Astrocyte (in vitro differentiated cells and primary cell): ENCODE measurements at places on chromosomes 7 and 10. TPM values are rescaled to one million over a fixed set of nuclear protein-coding genes. Genes with fewer than 3 reads are reported as not detected.
A peak's percentile ranks its signal among the peaks of the same experiment; 100 is the strongest.

- no peak overlapping the region for H3K27ac ChIP-seq
- no peaks in the 10 kb centered on the region for H3K27me3 ChIP-seq
- no peak for DNase-seq
- H3K36me3 ChIP-seq, result no peaks in the 10 kb centered on the region
- H3K4me1 ChIP-seq, result no peaks in the 10 kb centered on the region
Observed at GRCh38 chr10:47173929-47174442, 126.0 kb upstream of the GDF10 start.

DNA sequence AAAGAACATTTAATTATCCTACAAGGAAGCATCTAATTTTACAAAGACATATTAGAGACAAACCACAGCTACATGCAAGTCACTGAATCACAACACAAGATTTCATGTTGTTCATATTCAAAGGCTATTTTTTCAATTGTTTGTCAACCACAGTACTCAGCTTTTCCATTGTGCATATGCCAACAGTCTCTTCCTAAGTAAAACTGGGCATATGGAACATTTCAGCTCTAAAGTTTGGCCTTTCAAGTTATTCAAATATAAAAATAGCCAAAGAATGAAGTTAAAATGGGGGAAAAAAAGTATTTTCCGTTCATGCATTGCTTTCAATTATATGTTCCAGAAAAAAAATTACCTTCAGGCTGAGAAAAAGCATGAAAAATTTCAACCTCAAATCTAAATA is 537.9 kb downstream of the PLXDC2 start:
- no peaks in the 10 kb centered on the region for H3K27me3 ChIP-seq
- H3K27ac ChIP-seq, result no peak overlapping the region
- H3K36me3 ChIP-seq, result no peaks in the 10 kb centered on the region
- DNase-seq, result no peak
- no peak overlapping the region for H3K4me3 ChIP-seq
- no peaks in the 10 kb centered on the region for H3K4me1 ChIP-seq

- H3K27me3 ChIP-seq, result no peaks in the 10 kb centered on the region
- DNase-seq, result peak; percentile 57
- peaks cover 3% of the 10 kb centered on the region for H3K36me3 ChIP-seq
- H3K4me1 ChIP-seq, result peaks cover 20% of the 10 kb centered on the region
- no peak overlapping the region for H3K4me3 ChIP-seq
Observed at GRCh38 chr7:24751484-24751883, 5.8 kb downstream of the GSDME start.

- H3K36me3 ChIP-seq, result peaks cover 3% of the 10 kb centered on the region
- DNase-seq, result no peak
- H3K27ac ChIP-seq, result no peak overlapping the region
- no peaks in the 10 kb centered on the region for H3K4me1 ChIP-seq
- no peaks in the 10 kb centered on the region for H3K27me3 ChIP-seq
Observed at GRCh38 chr7:50761713-50762112, 21.0 kb downstream of the GRB10 start.

GRCh38 chr7:120867932-120868331 is 10.0 kb upstream of the TSPAN12 start:
- no peaks in the 10 kb centered on the region for H3K4me1 ChIP-seq
- H3K36me3 ChIP-seq, result no peaks in the 10 kb centered on the region
- no peak overlapping the region for H3K4me3 ChIP-seq
- H3K27me3 ChIP-seq, result no peaks in the 10 kb centered on the region
- no peak overlapping the region for H3K27ac ChIP-seq

GRCh38 chr10:133441780-133442179 is 12.0 kb upstream of the SCART1 start:
- H3K27ac ChIP-seq, result no peak overlapping the region
- H3K36me3 ChIP-seq, result no peaks in the 10 kb centered on the region
- H3K27me3 ChIP-seq, result no peaks in the 10 kb centered on the region
- H3K4me1 ChIP-seq, result no peaks in the 10 kb centered on the region

- H3K36me3 ChIP-seq, result no peaks in the 10 kb centered on the region
- H3K4me1 ChIP-seq, result no peaks in the 10 kb centered on the region
Observed at GRCh38 chr7:93739424-93739823, 151.1 kb downstream of the TFPI2 start.

- H3K27ac ChIP-seq, result no peak overlapping the region
- no peaks in the 10 kb centered on the region for H3K36me3 ChIP-seq
- H3K4me1 ChIP-seq, result no peaks in the 10 kb centered on the region
- no peak for DNase-seq
- H3K27me3 ChIP-seq, result no peaks in the 10 kb centered on the region
- H3K4me3 ChIP-seq, result no peak overlapping the region
Observed at GRCh38 chr7:49397750-49398149, 375.7 kb upstream of the VWC2 start.

DNA sequence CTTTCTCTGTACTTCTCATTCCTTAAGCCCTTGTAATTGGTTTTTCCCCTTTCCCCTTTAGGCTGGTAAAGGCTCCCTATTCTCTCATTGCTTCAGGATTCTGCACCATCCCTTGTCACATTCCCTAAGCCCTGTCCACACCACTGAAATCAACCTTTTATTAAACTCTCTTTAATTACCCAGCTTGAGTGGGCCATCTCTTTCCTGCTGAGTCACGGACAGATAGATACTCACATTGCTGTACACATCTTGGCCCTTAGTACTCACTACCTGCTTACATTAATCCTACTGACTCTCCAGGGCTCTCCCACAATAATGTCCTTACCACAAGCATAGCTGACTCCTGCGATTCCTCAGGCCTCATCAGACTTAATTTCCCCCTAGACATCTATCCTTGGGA is 94.0 kb upstream of the PCGF5 start:
- H3K36me3 ChIP-seq, result no peaks in the 10 kb centered on the region
- H3K27ac ChIP-seq, result no peak overlapping the region
- H3K4me3 ChIP-seq, result no peak overlapping the region
- H3K27me3 ChIP-seq, result peaks cover 3% of the 10 kb centered on the region
- no peaks in the 10 kb centered on the region for H3K4me1 ChIP-seq

- H3K27ac ChIP-seq, result no peak overlapping the region
- no peaks in the 10 kb centered on the region for H3K36me3 ChIP-seq
- no peaks in the 10 kb centered on the region for H3K4me1 ChIP-seq
- no peaks in the 10 kb centered on the region for H3K27me3 ChIP-seq
- H3K4me3 ChIP-seq, result no peak overlapping the region
Observed at GRCh38 chr7:37414352-37414983, 34.2 kb downstream of the ELMO1 start.

- H3K4me1 ChIP-seq, result peaks cover 17% of the 10 kb centered on the region
- DNase-seq, result peak; percentile 43
- H3K27ac ChIP-seq, result peak overlapping the region; percentile 88
- H3K4me3 ChIP-seq, result peak overlapping the region; percentile 78
Observed at GRCh38 chr10:31927884-31928548, 615 bp downstream of the ARHGAP12 start.

GRCh38 chr7:75878312-75878768 is 494 bp upstream of the RHBDD2 start:
- no peak for DNase-seq
- peaks cover 12% of the 10 kb centered on the region for H3K36me3 ChIP-seq
- H3K4me1 ChIP-seq, result peaks cover 22% of the 10 kb centered on the region
- H3K27me3 ChIP-seq, result no peaks in the 10 kb centered on the region
- H3K4me3 ChIP-seq, result peak overlapping the region; percentile 49

- no peaks in the 10 kb centered on the region for H3K36me3 ChIP-seq
- no peak overlapping the region for H3K4me3 ChIP-seq
- no peak overlapping the region for H3K27ac ChIP-seq
- no peaks in the 10 kb centered on the region for H3K27me3 ChIP-seq
- H3K4me1 ChIP-seq, result no peaks in the 10 kb centered on the region
Observed at GRCh38 chr10:69303632-69304051, 25.3 kb downstream of the HK1 start.

DNA sequence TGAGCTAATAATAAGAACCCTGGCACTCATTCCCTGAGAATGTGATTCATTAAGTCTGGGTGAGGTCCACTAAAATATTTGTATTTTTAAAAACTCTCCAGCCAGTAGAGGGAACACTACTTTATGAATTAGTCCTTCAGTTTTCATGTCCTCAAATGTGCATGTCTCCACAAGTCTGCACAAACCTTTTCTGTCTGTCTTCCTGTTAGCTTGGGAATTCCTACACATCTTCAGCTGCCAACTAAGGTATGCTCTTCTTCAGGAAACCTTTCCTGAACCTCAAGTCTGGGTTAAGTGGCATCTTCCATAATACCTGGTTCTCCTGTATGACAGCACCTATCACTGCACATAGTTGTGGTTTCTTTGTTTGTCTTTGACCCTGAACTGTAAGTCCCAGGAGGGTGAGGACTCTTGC is 119.6 kb upstream of the MKX start:
- no peaks in the 10 kb centered on the region for H3K27me3 ChIP-seq
- DNase-seq, result peak; percentile 39
- H3K36me3 ChIP-seq, result no peaks in the 10 kb centered on the region
- no peaks in the 10 kb centered on the region for H3K4me1 ChIP-seq

- no peaks in the 10 kb centered on the region for H3K36me3 ChIP-seq
- no peak for DNase-seq
- no peaks in the 10 kb centered on the region for H3K27me3 ChIP-seq
Observed at GRCh38 chr7:54653905-54654304, 105.1 kb downstream of the SEC61G start.

GRCh38 chr7:85498031-85498430 is 311.2 kb upstream of the SEMA3D start:
- DNase-seq, result no peak
- H3K4me1 ChIP-seq, result no peaks in the 10 kb centered on the region
- no peaks in the 10 kb centered on the region for H3K27me3 ChIP-seq
- no peaks in the 10 kb centered on the region for H3K36me3 ChIP-seq
- H3K4me3 ChIP-seq, result no peak overlapping the region

- H3K4me1 ChIP-seq, result peaks cover 14% of the 10 kb centered on the region
- H3K4me3 ChIP-seq, result no peak overlapping the region
- no peak for DNase-seq
- no peaks in the 10 kb centered on the region for H3K36me3 ChIP-seq
- no peaks in the 10 kb centered on the region for H3K27me3 ChIP-seq
Observed at GRCh38 chr10:94036766-94037033, 43.0 kb downstream of the PLCE1 start.

- peak overlapping the region; percentile 79 for H3K4me3 ChIP-seq
- peak; percentile 22 for DNase-seq
- H3K4me1 ChIP-seq, result peaks cover 11% of the 10 kb centered on the region
- H3K27ac ChIP-seq, result peak overlapping the region; percentile 98
- H3K27me3 ChIP-seq, result no peaks in the 10 kb centered on the region
Observed at GRCh38 chr10:43407148-43407575, 1.8 kb downstream of the HNRNPF start.

GRCh38 chr7:99485094-99485493 is 12.4 kb downstream of the ZNF789 start:
- peaks cover 14% of the 10 kb centered on the region for H3K36me3 ChIP-seq
- no peak overlapping the region for H3K27ac ChIP-seq
- no peaks in the 10 kb centered on the region for H3K27me3 ChIP-seq
- no peaks in the 10 kb centered on the region for H3K4me1 ChIP-seq
- DNase-seq, result no peak
- no peak overlapping the region for H3K4me3 ChIP-seq

- peaks cover 3% of the 10 kb centered on the region for H3K4me1 ChIP-seq
- H3K4me3 ChIP-seq, result no peak overlapping the region
- H3K27ac ChIP-seq, result no peak overlapping the region
- no peaks in the 10 kb centered on the region for H3K36me3 ChIP-seq
Observed at GRCh38 chr7:33185786-33186185, 56.4 kb downstream of the BBS9 start.

DNA sequence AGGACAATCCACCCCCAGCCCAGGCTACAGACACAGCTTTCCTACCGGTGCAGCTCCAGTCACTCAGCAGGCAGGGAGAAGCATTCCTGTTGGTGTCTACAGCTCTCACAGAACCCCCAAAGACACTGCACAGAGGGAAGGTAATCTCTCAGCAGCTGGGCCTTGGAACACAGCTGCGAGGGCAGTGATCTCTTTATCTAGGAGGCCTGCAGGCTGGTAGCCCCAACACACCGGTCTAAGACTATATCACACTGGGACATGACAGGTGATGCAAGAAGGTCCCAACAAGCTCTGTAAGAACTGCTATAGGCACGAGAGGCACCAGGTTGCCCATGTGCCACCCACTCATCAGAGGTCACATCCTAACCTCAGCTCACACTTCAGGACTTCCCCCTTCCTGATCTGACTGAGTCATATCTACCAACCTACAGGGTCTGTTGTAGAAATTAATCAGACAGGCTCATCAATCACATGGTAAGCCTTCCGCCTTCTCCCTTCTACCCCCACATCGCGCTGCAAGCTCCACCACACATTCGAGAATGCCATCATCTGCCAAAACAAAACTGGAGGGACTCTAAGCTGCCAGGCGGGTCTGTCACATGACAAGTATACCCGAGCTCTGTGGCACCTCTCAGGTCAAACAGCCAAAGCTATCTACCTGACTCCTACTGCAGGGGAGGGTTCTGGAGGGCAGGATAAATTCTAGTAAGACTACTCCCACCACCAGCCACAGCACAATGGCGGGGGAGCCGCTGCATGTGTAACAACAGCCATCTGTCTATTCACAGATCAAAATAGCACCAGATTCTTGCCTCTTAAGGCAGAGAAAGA is 26.1 kb downstream of the FAM53B start:
- H3K27me3 ChIP-seq, result no peaks in the 10 kb centered on the region
- H3K36me3 ChIP-seq, result no peaks in the 10 kb centered on the region
- H3K4me1 ChIP-seq, result peaks cover 18% of the 10 kb centered on the region
- DNase-seq, result no peak
- H3K4me3 ChIP-seq, result no peak overlapping the region

- H3K36me3 ChIP-seq, result no peaks in the 10 kb centered on the region
- peaks cover 5% of the 10 kb centered on the region for H3K4me1 ChIP-seq
- no peaks in the 10 kb centered on the region for H3K27me3 ChIP-seq
- no peak for DNase-seq
- H3K27ac ChIP-seq, result no peak overlapping the region
Observed at GRCh38 chr10:130108934-130109604, 1.6 kb downstream of the C10orf143 start.

DNA sequence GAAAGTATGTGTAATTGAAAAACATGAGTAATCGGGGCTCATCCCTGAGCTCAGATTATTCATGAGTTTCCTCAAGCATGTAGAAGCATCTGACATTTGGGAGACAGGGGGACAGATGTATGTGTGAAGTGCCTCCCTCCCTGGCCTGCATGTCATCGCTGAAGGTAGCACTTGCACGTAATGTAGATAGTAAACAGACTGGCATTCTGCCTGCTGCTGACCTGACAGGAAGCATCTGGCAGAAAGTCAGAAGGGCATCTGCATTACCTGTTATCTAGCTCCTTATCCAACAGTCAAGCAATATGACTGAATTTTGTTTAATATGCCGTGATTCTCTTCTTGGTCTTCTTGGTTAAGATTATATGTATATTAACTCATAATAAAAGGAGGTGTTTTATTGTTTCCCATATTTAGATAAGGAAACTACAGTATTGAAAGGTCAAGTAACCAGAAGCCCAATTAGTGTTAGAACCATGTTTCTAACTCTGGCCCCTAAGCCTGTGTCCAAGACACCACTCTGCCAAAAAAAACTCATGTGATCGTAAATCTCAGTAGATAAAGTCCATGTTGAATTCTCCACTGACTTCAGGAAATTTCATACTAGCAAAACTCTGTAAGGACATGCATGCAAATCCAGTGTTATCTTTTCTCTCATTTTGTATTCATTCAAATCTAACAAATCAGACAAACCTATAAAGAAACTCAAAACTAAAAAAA is 918.1 kb upstream of the MBL2 start:
- no peaks in the 10 kb centered on the region for H3K4me1 ChIP-seq
- no peaks in the 10 kb centered on the region for H3K36me3 ChIP-seq

Gene ZNF467
- total RNA-seq, result 16.5 and 16.6 TPM in 2 replicates

Gene POLR1F
- 18.9 and 21.7 TPM in 2 replicates for total RNA-seq

Gene HMX2
- total RNA-seq, result not detected in 2 replicates

Gene HECW1
- 2.3 and 3.3 TPM in 2 replicates for total RNA-seq

Gene UNCX
- total RNA-seq, result not detected in 2 replicates

Gene LBX1
- total RNA-seq, result not detected in 2 replicates
